Left kidney (tissue), 8 donors: ENCODE measurements at places on chromosomes 7 and 10. TPM values are rescaled to one million over a fixed set of nuclear protein-coding genes. Genes with fewer than 3 reads are reported as not detected.

The BNIP3 gene
- 69.3 TPM for polyA plus RNA-seq

The CACNB2 gene
- polyA plus RNA-seq, result 5.8 TPM

GRCh38 chr10:28564905-28565304 is 32.0 kb downstream of the WAC start:
- DNase-seq, result no peak

DNA sequence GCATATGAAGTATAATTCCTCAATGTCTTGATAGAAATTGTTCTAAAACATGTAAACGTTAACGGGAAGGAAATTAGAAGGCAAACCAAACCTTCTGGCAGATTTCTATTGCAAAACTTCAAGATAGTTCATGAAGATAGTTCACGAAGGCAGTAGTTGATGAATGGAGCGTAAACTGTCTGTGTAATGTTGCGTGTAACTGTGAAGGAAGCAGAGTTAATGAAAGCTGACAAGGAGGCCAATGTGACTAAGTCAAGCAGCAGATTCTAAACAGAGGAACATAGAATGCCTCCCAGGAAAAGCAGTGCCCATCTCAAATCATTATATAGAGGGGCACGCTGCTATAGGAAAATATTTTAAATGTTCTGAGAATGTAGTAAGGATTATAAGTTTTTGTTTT is 659.7 kb upstream of the IGFBP3 start:
- DNase-seq, result no peak

The NANOS1 gene
- 4.3 TPM for polyA plus RNA-seq

The CABCOCO1 gene
- polyA plus RNA-seq, result 2.8 TPM

GRCh38 chr10:25125201-25125611 is 49.6 kb upstream of the GPR158 start:
- peak; percentile 81 for DNase-seq

- no peak for DNase-seq
These were observed 512.6 kb downstream of the PHTF2 start for GRCh38 chr7:78311181-78311580.

The ZNF853 gene
- polyA plus RNA-seq, result 13.8 TPM

- no peak for DNase-seq
These were observed 26.8 kb upstream of the FOXK1 start for GRCh38 chr7:4655311-4655710.

The ADAM22 gene
- 14.2 TPM for polyA plus RNA-seq

The CDH23 gene
- polyA plus RNA-seq, result 0.90 TPM

- DNase-seq, result no peak
These were observed 167.2 kb downstream of the FRMD4A start for GRCh38 chr10:14163377-14164086.

- no peak for DNase-seq
These were observed 157.5 kb downstream of the LYZL1 start for GRCh38 chr10:29446327-29446726.

- no peak for DNase-seq
These were observed 66.3 kb downstream of the KLHDC10 start for GRCh38 chr7:130136579-130137167.

DNA sequence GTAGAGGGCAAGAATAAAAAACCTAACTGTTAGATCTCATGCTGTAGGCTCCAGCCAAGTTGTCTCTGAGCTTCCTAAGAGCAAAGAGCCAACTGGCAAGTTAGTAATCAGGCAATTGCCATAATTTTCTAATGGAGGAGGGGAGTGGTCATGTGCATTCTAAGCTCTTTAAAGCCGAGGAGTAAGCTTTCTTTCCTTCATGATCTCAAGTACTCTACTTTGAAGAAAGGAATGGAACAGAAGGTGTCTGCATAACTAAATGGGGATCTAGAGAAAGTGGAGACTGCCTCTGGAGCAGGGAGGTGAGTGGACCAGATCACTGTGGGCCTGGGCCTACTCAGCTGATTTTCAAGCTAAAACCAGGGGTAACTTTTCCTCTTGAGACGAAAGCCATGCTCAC is 37.7 kb upstream of the TOMM7 start:
- no peak for DNase-seq

GRCh38 chr10:3064423-3064822 is 2.9 kb upstream of the PFKP start:
- no peak for DNase-seq

GRCh38 chr10:86707505-86707904 is 39.2 kb downstream of the LDB3 start:
- DNase-seq, result no peak

DNA sequence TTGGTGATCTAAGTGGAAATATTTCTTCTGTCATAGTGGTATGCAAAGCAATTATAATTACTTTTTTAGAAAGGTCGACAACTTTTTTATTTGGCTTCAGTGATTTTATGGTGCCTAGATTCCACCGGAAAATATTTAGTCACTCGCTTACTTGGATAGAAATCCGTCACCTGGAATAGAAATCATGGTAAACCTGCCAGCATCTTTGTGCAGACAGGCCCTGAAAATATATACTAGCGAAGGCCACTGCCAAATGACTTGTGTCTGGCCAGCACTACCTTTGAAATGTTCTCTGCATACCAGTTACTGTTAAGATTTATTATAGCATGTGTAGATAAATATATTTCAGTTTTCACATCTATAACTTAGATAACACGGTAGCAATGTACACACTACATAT is 226.4 kb downstream of the AGMO start:
- DNase-seq, result no peak

The CAV1 gene
- 27.3 TPM for polyA plus RNA-seq

GRCh38 chr10:34601691-34602090 is 213.4 kb downstream of the PARD3 start:
- no peak for DNase-seq

The CADPS2 gene
- 51.3 TPM for polyA plus RNA-seq

- DNase-seq, result peak; percentile 61
These were observed 163.3 kb downstream of the GRID1 start for GRCh38 chr10:86203162-86203905.

The CAMK1D gene
- 11.9 TPM for polyA plus RNA-seq

The DLG5 gene
- polyA plus RNA-seq, result 51.4 TPM

GRCh38 chr10:104342941-104343411 is 4.7 kb upstream of the ITPRIP start:
- no peak for DNase-seq

The CDHR3 gene
- polyA plus RNA-seq, result 15.8 TPM

DNA sequence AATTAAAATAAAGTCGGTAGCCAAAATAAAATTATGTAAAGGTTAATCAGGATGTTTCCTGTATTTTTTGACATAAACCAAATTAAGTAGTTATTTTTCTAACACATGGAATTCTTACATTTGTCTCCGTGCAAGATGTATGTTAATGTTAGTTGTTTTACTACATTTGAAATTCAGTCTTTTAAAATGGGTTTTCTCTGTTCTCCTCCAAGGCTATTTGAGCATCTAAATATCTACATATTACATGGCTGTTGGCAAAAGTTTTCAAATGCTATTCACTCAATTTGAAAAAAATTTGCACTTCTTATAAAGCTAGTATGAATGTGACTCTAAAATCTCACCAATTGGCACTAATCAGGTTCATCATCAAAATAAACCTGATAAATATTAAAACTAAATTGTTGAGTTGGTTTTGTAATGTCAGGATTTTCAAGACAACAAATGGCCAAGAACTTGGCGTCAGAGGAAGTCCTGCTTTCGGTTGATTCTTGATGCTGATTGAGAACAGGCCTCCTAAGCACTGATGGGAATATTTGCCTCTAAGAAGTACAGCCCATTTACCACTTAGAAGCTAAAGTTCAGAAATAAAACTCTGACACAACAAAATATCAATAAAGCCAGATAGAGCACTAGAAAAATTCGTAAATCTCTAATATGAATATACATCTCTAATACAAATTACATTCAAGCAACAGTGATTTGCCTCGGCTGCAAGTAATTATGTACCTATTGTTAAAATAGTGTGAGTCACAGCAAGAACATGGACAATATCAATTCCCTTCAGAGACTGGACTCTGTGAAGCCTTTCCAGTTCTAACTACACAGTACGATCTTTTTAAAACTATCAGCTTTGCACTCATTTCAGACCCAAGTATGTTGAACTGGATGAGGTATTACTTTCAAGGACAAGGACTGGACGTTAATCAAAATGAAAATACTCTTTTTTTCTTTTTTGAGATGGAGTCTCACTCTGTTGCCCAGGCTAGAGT is 733.1 kb upstream of the C7orf33 start:
- DNase-seq, result no peak

The NEURL1 gene
- 1.6 TPM for polyA plus RNA-seq

DNA sequence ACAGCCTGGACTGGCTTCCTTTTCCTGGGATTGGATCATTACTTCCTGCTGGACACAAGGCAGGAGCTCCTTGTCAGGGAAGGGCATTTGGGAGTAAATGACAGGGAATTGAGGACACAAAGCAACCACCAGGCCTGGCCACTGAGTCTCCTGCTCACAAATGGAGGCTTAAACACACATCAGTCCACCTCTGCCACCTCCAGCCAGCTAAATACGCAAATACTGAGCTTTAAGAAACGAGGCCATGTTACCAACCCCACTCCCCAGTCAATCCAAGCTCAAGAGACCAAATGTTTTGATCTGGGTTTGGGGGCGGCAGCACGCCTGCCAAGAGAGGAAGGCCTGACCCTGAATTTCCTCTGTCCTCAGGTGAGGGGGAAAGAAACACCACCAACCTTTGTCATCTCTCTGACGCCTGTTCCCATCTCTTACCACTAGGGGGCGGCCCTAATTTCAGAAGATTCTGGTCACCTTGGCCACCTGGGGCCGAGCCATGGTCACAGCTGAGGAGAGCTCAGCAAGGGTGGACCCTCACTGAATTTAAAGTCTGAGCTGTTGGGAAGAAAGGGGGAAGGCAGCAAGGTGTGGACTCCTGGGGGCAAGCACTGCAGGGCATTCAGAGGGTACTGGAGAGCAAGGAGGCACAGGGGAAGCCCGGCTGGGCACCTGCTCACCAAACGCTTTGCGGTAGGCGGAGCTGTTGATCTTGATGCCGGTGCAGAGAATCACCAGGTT is 16.5 kb downstream of the AIFM2 start:
- DNase-seq, result peak; percentile 43

DNA sequence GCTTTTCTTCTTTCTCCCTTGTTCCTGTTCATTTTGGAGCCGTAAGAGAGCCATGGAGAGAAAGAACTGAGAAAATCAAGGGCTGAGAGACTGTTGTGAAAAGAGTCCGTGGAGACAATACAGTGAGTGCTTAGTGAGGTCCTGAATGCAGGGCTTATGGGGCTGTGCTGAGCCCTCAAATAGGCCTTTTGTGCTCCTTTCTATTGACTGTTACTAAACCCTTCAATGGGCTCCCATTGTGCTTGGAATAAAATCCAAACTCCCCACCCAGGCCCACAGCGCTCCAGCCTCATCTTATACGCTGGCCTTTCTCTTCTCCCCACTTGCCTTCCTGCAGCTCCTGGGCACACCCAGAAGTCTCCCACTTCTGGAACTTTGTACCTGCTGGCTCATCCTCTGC is 243.1 kb upstream of the HABP2 start:
- DNase-seq, result no peak

- DNase-seq, result no peak
These were observed 882 bp upstream of the LRRC61 start for GRCh38 chr7:150322114-150322832.

The SEMA4G gene
- polyA plus RNA-seq, result 63.0 TPM

The TSPAN33 gene
- 61.0 TPM for polyA plus RNA-seq

DNA sequence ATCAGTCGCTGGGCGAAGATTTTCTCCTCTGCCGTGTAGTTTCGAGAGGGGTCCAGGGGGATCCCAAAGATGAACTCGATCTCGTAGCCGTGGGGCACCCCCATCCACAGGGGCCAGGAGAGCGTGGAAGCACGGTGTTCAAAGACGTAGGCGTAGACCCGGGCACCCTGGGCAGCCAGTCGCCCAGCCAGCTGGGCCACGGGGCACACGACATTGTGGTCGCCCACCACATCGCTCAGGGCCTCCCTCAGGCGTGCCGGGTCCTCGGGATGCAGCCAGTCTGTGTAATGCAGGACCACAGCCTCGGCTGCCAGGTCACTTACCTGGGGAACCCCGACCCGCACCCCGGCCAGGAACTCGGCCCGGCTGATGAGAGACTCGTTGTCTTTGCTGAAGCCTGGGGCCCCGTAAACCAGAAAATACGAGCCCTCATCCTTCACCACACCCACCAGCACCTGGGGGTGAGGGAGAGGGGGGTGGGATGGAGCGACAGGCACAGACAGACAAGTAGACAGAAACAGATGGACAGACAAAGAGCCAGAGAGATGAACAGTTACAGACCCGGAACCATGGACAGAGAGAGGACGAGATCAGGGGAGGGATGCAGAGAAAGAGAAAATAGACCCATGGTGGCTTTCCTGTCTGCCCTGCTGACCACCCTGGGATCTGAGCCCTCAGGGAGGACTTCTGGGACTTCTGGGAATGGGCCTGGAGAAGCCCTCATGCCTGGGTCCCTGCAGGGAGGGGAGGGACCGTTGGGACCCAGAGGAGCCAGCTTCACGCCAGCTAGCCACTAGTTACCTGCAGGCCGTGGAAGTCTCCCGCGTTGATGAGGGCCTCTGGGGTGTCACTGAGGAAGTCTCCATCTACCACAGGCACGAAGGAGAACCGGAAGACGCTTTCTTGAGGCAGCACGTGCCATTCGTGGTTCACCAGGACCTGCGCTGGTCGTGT is 3.0 kb downstream of the ACHE start:
- DNase-seq, result no peak

The ELFN1 gene
- polyA plus RNA-seq, result 9.3 TPM

GRCh38 chr7:1516586-1517251 is 12.5 kb upstream of the INTS1 start:
- DNase-seq, result no peak

The AVPI1 gene
- polyA plus RNA-seq, result 4.0 TPM

- no peak for DNase-seq
These were observed 26.4 kb downstream of the C10orf120 start for GRCh38 chr10:122673269-122673668.

DNA sequence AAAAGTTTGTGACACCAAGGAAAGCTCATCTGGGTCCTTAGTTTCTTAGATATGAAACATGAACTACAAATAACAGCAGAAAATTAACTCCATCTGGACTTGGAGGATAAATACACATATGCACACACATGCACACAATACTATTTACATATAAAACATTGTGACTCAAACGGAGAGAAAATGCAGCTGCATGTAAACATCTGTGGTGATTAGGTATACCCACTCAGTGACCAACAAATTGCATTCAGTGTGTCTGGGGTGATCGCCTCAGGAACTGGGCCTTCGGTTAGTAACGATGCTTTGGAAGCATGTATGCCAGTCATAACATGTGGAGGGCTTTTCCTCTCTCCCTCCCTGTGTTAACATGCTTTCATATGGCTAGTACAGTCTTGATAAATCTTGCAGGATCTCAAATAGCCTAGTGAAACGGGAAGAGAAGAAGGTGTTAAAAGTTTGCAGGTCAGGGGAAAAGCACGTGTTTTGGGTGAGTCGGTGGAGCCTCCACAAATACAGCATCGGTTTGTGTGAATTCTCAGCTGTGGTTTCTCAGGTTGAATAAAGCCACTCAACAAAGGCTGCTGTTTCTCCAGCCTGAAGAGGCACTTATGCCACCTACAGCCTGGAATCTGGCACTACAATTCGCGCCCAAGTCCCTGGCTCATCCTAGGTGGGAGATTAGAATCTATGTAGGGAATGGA is 8.7 kb upstream of the GLRX3 start:
- peak; percentile 77 for DNase-seq

GRCh38 chr7:47806701-47807103 is 141.6 kb downstream of the PKD1L1 start:
- no peak for DNase-seq

The HOXA4 gene
- polyA plus RNA-seq, result 28.6 TPM

The OR2A1 gene
- 1.2 TPM for polyA plus RNA-seq

GRCh38 chr10:70742537-70743429 is 42.4 kb downstream of the TBATA start:
- peak; percentile 67 for DNase-seq

The GATA3 gene
- polyA plus RNA-seq, result 82.7 TPM

- no peak for DNase-seq
These were observed 38.1 kb upstream of the GRM8 start for GRCh38 chr7:127290801-127291361.

The GDF10 gene
- polyA plus RNA-seq, result 1.6 TPM

GRCh38 chr7:23418046-23418445 is 52.2 kb downstream of the IGF2BP3 start:
- no peak for DNase-seq
